ENCODE measurements at places on chromosomes 5 and 9.

- DNase-seq, result no peak
Measured at GRCh38 chr5:124034963-124035362, 523.0 kb downstream of the CSNK1G3 start.

DNA sequence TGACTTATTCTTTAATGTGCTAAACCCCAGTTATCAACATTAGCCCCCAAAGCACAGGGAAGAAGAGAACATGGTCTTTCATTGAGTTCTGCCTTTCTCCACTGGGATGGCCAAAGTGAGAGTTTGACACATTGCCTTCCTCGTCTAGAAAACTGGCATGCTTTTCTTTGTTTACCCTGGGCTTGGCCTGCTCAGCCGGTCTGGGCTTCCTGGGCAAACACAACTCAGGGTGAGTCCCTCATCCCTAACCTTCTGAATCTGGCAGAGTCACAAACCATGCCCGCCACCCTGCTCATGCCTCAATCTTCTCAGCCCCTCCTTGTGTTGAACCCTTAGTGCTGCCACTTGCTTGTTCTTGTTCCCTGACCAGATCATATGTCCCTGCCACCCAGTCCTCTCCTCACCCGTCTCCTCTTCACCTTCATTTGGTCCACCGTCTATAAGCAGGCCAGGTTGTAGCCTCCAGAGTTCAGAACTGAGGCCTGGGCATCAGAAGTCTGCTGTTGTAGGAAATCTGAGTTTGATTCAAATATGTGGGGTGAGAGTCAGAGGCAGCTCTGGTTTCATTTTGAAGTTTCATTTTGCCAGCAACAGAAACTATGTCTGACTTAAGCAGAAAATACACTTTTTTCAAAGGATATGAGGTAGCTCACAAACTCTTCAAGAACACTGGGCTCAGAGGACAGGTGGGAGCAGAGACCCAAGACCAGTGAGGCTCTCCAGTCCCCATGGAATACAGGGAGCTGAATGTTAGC is 217.6 kb downstream of the NDUFS4 start:
- no peak for DNase-seq

DNA sequence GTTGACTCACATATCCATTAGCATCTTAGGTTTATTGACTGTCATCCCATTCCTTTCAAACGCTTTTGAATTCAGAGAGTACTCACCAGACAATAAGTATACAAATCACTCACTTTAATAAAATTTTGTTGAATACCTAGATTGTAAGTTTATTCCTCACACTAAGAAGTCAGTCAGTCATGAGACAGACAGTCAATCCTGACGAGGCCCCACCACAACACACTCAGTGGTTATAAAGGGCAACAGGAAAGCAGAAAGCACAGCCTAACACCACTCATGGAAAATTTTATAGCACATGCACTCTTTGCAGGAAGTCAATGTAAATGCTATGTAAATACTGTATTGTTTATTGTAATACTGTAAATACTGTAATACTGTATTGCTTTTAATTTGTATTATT is 176.3 kb upstream of the PTGER4 start:
- DNase-seq, result peak; percentile 49

- peak; percentile 20 for DNase-seq
Measured at GRCh38 chr9:132673355-132673754, 3.1 kb downstream of the GTF3C4 start.

DNA sequence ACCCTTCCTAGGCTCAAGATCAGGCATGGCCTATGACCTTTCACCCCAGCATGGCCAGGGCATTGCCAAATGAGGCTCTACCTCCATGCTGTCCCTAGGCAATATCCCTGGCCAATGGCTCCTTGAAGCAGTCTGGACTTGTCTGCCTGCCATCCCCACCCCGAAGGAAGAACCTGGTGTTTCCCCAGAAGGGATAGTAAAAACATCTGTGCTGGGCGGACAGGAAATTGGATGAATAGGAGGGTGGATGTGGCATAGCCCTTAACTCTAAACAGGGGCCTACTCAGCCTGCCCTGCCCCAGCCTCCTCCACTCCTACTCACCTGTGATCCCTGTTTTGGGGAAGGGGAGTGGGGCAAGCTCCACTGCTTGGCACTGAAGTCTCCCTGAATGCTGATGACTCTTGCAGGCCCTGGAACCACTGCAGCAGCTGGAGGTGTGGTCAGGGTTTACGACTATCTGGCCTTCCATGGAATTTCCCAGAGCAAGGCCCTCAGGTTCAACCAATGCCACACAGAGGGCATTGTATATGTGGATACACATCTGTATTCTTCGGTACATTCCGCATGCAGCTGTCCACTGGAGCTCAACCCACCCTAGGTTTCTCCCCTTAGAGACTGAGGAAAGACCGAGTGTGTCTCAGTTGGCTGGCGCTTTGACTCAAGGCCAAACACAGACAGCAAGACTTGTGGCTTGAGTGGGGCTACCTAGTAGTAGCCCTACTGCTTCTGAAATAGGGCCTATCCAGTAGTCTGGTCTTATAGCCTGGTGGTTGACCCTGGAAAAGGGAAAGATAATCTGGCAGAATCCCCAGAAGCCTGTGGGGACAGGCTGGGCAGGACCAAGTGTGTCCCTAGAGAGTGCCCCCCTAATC is 6.4 kb upstream of the P4HA2 start:
- no peak for DNase-seq

DNA sequence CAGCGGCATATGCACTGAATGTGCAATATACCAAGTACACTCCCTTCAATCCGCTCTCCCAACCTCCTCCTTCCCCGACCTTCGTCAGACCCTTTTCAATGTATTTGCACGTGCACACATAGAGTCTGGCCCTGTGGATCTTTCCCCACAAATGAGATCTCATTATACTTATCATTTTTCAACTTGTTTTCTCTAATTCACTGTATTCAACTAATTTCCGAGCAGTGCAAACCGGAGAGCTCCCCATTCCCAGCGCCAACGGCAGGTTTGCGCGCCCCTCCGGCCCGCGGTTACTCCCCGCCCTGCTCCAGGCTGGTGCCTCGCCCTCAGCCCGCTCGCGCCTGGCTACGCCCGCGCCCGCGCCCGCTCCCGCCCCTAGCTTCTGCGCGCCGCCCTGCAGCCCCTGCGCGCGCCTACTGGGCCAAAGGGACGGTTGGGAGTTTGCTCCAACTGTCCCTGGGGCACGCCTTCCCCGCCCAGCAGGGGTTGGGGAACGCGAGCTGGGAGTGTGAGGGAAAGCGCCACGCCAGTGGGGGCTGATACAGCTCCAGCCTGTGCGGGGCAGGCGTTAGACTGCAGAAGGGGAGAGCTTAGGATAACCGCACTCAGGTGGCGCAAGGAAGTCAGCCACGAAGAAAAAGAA is 3.3 kb upstream of the CDC20B start:
- peak; percentile 33 for DNase-seq

DNA sequence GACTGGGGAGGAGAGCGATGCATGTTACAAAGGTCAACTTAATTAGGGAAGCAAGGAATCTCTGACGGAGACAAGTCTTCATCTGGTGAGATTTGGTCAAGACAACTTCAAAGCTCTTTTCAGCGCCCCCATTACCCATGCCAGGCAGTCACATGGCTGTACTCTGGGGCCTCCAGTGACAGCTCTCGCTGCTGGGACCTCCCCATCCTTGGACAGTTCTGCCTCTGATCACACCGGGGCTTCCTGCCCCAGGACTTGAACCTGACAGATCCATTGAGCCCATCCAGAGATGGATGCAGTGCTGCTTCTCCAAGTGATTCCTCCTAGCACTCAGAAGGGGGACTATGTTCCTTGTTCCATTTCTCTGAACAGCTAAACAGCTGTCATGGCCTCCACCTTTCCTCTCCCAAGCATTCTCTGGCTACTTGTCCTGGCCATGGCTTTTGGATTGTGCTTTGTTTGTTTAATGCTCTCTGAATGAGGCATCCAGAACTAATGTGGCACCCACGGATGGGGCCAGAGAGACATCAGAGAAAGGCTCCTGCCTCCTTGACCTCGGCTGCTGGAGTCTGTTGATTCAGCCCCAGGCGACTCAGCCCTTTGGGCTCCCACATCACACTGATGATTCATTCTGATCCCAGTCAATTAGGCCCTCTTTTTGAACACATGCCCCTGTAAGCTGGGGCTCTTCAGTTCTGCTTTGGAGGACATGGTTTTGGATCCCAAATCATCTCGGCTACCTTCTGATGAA is 122.1 kb upstream of the ADAMTS16 start:
- no peak for DNase-seq

DNA sequence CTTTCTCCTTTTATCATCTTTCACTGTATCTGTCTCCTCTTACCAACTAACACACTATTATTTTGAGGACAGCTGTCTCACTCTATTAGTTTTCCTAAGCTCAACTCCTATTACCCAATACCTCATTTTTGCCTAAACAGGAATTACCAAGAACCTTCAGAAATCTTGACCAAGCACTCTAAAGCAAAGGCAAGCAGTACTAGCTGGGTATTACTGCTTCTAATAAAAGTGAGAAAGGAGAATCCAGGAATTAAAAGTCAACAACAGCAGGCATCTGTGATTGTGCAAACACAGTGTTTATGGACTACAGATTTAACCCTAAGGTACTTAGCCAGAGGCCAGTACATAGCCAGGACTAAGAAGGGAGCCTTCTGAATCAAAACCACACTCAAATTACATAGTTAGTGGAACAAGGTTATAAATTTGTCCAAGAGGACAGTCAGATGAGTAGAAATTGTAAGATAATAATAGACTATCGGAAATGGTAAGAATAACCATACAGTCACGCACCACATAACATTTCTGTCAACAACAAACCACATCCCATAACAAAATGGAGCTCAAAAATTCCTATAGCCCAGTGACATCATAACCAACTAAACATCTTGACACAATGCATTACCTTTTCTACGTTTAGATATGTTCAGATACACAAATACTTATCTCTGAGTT is 8.3 kb downstream of the RFX3 start:
- DNase-seq, result no peak

- DNase-seq, result no peak
Measured at GRCh38 chr9:135624282-135624681, 15.1 kb downstream of the GLT6D1 start.

Measured in lung microvascular endothelial cell (primary cell).